ENCODE measurements at places on chromosomes 6 and 20. TPM values are rescaled to one million over a fixed set of nuclear protein-coding genes. Genes with fewer than 3 reads are reported as not detected.

Gene AVP
- total RNA-seq = not detected

Gene SALL4
- total RNA-seq = 0.46 TPM

Gene SAMD3
- not detected for total RNA-seq

Gene CLDN20
- not detected for total RNA-seq

Gene SEL1L2
- not detected for total RNA-seq

Gene LCA5
- 5.8 TPM for total RNA-seq

Gene RSPO3
- total RNA-seq = 5.8 TPM

Gene SLC16A10
- total RNA-seq = not detected

Gene GATA5
- total RNA-seq = not detected

Gene SPATA25
- 0.97 TPM for total RNA-seq

Gene C20orf202
- not detected for total RNA-seq

Gene GID8
- 42.9 TPM for total RNA-seq

Gene RGS17
- 3.9 TPM for total RNA-seq

Gene PSORS1C1
- 3.3 TPM for total RNA-seq

Gene CNBD2
- total RNA-seq = 1.4 TPM

Measured in epithelial cell of umbilical artery (primary cell).